ENCODE measurements at places on chromosomes 6 and 20. TPM values are rescaled to one million over a fixed set of nuclear protein-coding genes. Genes with fewer than 3 reads are reported as not detected.

GRCh38 chr6:24744911-24745310 lies 26.0 kb upstream of the C6orf62 start:
- DNase-seq = no peak
- H3K4me3 ChIP-seq = no peak overlapping the region
- H3K27me3 ChIP-seq = no peaks in the 10 kb centered on the region
- H3K4me1 ChIP-seq = peaks cover 23% of the 10 kb centered on the region
- H3K36me3 ChIP-seq = no peaks in the 10 kb centered on the region
- no peak overlapping the region for H3K27ac ChIP-seq

RHAG gene
- not detected for total RNA-seq

DNA sequence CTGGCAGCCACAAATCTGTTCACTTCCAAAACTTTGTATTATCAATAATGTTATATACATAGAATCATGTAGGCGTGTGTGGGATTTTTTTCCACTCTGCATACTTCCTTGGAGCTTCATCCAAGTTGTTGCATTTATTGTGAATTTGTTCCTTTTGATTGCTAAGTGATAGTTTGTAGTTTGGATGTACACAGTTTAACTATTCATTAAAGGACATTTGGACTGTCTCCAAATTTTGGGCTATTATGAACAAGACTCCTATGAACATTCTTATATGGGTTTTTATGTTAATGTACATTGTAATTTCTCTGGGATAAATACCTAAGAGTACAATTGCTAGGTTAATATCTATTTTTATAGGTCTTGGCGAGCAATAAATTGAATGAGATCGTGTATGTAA lies 36.2 kb upstream of the GCNT2 start:
- no peak for DNase-seq
- no peak overlapping the region for H3K4me3 ChIP-seq
- peaks cover 24% of the 10 kb centered on the region for H3K4me1 ChIP-seq
- no peak overlapping the region for H3K27ac ChIP-seq

DNA sequence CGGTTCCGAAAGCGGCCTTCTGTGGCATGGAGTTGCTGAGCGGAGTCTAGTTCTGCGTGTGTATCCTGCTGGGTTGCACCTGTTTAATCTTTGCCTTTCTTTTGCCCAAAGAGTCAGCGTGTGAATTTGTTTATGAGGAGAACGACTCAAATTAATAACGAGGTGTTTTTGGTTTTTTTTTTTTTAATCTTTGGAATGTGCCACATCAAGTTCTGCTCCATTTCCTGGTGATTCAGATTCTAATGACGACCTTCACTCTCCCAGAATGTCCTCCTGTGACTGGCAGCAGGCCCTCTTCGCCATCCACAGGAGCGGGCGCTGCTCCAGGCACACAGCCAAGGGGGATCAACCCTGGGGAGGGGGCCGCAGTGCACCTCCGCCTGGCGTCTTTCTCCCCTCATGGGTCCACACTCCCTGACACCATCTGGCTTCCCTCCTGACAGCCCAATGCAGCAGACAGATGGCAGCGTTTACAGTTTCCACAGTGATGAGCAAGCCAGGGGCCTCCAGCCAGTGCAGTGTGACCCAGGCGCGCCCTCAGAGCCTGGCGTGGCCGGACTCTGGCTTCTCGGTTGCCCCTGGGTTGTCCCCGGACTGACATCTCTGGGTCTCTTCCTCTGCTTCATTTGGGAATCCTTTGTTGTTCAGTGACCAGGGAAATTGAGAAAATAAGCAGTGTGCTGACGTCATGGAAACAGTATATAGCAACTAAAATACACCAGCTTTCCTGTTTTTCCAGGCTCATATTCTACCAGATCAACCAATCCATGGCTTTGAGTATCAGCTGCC lies 27.5 kb upstream of the AFDN start:
- no peaks in the 10 kb centered on the region for H3K36me3 ChIP-seq
- no peak overlapping the region for H3K4me3 ChIP-seq
- peaks cover 11% of the 10 kb centered on the region for H3K4me1 ChIP-seq
- H3K27me3 ChIP-seq = no peaks in the 10 kb centered on the region
- no peak for DNase-seq
- H3K27ac ChIP-seq = no peak overlapping the region

DNA sequence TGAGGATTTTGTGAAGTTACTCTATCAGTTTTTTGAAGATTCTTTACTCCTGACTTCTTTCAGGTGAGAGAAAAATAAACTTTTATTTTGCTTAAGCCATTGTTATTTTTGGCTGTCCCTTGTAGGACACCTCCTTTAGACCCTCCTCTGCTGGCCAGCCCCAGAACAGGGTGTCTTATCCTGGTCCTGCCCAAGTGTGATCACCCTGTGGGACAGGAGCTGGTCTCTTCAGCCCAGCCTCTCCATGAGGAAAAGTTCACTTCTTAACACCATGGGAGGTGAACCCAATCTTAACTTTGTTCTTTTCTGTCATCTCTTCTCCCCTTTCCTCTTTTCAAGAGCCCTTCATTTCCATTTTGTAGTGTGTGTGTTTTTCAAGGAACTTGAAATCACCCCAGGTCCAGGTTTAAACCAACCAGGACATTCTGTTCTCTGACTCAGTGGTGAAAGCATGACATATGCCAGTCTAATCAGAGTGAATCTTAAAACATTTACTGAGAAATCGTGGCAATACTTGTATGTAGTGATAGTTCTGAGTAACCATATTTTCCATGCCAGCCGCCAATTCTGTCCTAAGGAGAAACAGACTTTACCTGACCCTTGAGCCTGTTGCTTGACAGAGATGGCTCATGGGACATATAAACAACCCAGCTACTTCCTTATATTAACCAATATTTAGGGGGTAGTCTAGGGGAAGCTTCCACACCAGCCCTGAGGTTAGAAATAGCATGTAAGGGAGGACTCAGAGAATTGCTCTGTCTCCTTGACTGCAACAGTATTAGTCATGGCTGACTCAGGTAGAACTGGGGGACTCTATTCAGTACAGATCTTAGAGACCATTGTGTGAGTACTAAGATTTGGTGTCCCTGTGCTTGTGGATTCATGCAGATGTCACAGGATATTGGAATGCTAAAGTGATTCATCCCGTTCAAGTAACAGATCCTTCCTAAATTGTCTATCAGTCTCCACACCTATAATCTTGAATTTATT lies 48.8 kb downstream of the FLRT3 start:
- H3K27me3 ChIP-seq = no peaks in the 10 kb centered on the region
- no peak for DNase-seq
- H3K36me3 ChIP-seq = no peaks in the 10 kb centered on the region
- no peak overlapping the region for H3K27ac ChIP-seq
- no peak overlapping the region for H3K4me3 ChIP-seq
- no peaks in the 10 kb centered on the region for H3K4me1 ChIP-seq

HSPA1A gene
- total RNA-seq = 214 TPM

SLX4IP gene
- 4.0 TPM for total RNA-seq

ELOVL2 gene
- total RNA-seq = 6.8 TPM

GRCh38 chr6:156840606-156841005 lies 63.4 kb downstream of the ARID1B start:
- no peak overlapping the region for H3K4me3 ChIP-seq
- no peak overlapping the region for H3K27ac ChIP-seq
- DNase-seq = no peak
- no peaks in the 10 kb centered on the region for H3K27me3 ChIP-seq
- no peaks in the 10 kb centered on the region for H3K4me1 ChIP-seq

ADGRG6 gene
- 4.5 TPM for total RNA-seq

POU5F1 gene
- total RNA-seq = not detected

DNA sequence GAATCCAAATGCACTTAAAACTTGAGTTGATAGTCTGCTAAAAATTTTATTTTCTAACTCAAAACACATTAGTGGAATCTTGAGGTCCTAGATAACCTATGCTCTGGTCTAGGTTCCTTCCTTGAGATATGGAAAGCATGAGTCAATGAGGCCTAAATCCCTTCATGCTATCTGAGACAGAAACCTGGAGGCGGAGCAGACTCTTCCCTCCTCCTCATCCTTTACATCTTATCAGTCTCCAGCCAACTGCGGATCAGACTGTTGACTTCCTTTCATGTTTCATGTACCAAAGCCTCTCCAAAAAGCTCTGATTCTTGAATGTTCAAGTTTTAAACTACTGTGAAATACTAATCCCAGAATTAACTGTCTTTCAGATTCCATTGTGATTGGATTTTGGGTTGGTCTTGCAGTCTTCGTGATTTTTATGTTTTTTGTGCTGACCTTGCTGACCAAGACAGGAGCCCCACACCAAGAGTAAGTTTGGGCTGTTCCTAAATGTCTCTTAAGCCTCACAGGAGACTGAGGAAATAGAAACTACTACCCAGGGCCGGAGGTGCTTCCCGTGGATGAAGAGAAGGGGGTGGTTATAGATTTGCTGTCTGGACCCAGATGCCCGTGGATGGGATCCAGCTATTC lies 29.1 kb downstream of the MRAP2 start:
- H3K27ac ChIP-seq = no peak overlapping the region
- no peaks in the 10 kb centered on the region for H3K4me1 ChIP-seq
- no peaks in the 10 kb centered on the region for H3K36me3 ChIP-seq
- no peak overlapping the region for H3K4me3 ChIP-seq
- no peak for DNase-seq
